ENCODE measurements at places on chromosomes 11 and 22.
A peak's percentile ranks its signal among the peaks of the same experiment; 100 is the strongest.

GRCh38 chr11:122348659-122349409, 232.8 kb upstream of the BLID start:
- DNase-seq, result peak; percentile 22

DNA sequence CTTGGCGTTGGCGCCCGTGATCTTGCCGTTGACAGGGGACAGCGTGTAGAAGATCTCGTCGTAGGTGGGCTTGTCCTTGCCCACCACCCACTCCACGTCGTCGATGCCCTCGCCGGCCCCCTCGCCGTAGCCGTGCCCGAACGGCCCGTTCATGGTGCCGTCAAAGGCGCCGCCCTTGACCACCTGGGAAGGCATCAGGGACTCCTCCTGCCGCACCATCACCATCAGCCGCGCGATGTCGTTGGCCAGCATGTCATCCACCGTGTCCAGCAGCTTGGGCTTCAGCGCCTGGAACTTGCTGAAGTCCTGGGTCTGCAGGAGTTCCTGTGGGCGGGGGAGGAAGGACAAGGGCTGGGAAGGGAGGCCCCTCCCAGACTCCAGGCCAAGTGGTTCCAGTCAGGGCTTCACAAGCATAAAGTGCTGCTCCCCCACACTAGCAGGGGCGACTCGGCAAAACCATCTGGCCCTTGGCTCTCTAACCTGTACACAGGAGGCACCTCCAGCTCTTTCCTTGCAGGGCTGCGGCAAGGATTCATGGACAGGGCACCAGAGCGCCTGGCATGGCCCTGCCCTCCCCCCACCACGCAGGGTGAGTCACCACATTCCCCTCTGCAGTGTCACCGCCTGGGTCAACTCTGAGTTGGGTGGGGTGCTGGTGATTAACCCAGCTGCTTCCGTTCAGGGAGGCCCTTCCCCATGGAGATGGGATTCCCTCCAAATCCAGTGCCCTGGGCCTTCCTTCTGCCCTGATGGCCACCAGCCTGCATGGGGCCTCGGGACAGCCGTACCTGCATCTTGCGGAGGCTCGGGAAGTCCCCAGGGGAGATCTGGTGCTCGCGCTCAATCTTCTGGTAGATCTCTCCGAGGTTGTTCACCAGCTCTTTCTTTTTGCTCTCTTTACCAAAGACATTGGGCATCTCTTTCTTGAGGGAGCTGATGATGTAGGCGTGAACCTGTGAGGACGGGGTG, 10.4 kb upstream of the CDC42BPG start:
- DNase-seq, result peak; percentile 79

GRCh38 chr11:61505640-61506155, 2.9 kb upstream of the LRRC10B start:
- DNase-seq, result no peak

DNA sequence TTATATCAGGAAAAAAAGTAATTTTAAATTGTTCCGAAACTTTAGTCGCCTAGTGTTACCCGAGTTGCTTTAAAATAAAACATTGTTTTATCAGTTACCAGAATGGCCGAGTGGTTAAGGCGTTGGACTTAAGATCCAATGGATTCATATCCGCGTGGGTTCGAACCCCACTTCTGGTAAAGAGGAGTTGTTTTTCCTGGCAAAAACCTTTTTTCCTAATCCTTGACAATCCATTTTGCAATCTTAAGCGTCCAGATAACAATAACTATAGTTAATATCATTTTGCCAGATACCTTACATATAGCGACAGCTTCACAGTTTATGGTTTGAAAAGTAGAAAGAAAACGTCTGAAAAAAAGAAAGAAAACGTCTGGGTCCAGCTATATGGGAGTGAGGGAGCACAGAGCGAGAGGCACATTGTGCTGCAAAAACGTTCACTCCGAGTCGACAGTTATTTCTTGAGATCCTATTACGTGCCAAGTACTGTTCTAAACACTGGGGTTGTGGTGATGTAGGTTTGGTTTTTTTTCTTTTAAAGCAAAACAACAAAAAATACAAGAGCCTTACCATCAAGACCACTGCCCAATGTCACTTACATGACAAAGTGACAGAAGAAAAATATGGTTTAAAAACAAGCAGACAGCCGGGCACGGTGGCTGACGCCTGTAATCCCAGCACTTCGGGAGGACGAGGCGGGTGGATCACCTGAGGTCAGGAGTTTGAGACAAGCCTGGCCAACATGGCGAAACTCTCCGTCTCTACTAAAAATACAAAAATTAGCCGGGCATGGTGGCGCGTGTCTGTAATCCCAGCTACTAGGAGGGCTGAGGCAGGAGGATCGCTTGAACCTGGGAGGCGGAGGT, 40.6 kb downstream of the OR4D9 start:
- no peak for DNase-seq

DNA sequence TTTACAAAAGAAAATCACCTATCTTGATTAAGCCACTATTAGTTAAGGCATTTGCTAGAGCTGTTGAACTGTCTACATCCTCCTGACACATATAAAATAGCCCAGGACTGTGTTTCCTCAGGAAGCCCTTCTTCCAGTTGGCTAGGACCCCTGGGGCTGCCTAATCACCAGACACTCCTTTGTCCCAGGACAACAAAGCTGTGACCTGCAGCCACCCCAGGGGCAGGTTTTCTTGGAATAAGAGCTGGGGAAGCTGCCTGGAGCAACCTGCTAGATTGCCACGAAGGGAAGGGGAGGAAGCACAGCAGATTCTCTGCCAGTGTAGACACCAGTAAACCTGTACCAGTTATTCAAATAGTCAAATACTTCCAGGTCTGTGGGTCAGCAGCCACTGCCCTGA, 17.6 kb downstream of the CHST1 start:
- no peak for DNase-seq

DNA sequence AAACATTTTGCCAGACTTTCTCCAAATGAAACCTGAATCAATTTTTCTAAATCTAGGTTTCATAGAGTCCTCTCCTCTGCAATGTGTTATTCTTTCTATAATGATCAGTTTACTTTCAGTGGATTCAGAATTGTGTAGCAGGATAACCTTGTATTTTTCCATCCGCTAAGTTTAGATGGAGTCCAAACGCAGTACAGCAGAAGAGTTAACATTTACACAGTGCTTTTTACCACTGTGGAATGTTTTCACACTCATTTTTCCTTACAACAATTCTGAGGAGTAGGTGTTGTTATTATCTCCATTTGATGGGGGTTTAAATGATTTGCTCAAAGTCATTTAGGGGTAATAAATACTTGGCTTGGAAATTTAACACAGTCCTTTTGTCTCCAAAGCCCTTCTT, 9.6 kb downstream of the RAG1 start:
- no peak for DNase-seq

DNA sequence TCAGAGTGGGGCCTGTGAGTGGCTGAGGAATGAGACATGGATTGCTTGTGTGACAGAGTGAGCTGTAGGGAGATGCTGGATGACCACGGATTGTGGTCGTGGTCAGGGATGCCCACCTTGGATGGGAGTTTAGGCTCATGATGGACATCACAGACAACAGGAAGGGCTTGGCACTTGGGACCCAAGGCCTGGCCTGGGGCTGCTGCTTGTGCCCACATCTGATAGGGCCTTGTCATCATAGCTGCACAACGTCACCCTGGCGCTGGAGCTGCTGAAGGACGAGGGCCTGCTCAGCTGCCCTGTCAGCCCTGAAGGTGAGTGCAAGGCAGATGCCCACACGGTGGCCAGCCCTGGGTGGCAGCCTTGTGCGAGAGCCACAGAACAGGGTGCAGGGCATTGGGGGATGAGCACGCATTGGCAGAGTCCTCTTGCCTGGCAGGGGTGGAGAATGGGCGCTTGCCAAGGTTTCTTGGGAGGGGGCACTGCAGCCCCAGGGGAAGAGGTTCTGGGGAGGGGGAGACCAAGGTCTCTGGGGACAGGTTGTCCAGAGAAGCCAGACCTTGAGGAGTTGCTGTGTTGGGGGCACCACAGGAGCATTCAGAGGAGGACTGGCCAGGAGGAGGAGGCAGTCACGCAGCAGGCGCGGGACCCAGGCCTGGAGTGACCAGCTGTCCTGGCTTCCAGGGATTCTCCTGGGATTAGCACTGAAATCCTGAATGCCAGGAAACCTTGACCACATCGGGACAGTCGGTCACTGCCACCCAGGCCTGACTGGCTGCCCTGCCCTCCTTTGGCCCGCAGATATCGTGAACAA, 25.0 kb downstream of the PARVG start:
- DNase-seq, result no peak

DNA sequence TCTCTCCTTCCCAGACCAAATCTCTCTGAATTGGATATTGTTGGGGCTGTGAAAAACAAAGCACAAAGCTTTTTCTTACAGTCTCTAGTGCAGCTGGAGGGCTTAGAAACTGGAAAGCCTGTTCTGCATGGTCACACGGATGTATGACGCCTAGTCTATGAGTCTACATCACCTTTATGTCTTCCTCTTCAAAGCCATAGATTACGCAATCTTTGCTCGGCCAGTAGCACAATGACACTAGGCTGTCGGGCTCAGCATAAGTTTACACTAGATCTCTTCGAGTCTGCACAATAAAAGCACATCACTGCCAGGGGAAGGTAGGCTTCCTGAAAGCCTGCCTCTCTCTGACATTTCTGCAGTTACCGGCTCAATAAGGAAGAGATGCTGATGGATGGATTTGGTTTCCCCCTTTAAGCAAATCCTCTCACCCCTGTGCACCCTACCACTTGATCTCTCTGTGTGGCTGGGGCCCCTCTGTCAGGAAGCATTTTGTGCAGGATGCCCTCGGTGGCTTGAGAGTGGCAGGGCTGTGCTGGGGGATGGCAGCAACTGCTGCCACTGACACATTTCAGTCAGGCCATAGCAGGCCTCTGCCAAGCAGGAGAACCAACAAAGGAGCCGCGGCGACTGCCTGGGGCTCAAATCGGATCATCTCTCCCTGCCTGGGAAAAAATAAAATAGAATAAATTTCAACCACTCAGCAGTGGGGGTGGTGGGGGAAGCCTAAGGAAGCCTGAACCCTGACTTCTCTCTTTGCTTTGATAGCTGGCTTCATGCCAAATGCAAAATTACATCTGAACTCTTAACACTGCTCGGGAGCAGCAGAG, 1272.8 kb downstream of the LRRC4C start:
- no peak for DNase-seq

GRCh38 chr11:110491577-110492320, 62.0 kb downstream of the FDX1 start:
- no peak for DNase-seq

- no peak for DNase-seq
Measured at GRCh38 chr11:123481640-123482039, 51.6 kb downstream of the GRAMD1B start.

- DNase-seq, result no peak
Measured at GRCh38 chr22:19648419-19648929, 65.8 kb upstream of the SEPTIN5 start.

DNA sequence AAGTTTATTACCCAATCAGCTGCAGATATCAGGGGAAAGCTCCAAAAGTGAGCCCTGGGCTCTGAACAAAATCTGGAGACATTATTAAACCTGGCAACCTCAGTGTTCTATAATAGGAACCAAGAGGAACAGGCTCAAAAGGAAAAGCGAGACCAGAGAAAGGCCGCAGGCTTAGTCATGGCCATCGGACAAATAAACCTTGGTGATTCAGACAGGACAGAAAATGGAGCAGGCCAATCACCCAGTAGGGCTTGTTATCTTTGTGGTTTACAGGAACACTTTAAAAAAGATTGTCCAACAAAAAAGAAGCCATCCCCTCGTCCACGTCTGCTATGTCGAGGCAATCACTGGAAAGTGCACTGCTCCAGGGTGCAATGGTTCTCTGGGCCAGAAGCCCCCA, 7.7 kb upstream of the PANX1 start:
- DNase-seq, result no peak

DNA sequence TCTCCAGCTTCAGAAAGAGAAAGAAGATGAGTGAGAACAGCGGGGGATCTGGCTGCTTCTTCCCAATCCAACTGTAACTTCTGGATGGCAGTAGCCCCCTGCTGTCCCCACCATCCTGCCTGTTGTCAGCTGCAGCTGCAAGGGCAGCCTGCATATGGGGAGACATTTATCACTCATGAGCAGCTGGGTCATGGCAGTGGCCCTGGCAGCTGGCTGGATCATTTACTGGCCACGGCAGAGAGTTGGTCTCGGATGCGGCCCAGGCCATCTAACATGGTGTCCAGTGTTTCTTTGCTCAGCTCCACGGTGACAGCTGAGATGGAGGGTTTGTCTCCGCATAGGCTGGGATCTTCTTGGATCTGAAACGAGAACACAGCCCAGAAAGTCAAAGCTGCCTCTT, 14.8 kb downstream of the COMMD9 start:
- no peak for DNase-seq

- DNase-seq, result peak; percentile 77
Measured at GRCh38 chr22:25235547-25236290, 16.3 kb downstream of the CRYBB2 start.

DNA sequence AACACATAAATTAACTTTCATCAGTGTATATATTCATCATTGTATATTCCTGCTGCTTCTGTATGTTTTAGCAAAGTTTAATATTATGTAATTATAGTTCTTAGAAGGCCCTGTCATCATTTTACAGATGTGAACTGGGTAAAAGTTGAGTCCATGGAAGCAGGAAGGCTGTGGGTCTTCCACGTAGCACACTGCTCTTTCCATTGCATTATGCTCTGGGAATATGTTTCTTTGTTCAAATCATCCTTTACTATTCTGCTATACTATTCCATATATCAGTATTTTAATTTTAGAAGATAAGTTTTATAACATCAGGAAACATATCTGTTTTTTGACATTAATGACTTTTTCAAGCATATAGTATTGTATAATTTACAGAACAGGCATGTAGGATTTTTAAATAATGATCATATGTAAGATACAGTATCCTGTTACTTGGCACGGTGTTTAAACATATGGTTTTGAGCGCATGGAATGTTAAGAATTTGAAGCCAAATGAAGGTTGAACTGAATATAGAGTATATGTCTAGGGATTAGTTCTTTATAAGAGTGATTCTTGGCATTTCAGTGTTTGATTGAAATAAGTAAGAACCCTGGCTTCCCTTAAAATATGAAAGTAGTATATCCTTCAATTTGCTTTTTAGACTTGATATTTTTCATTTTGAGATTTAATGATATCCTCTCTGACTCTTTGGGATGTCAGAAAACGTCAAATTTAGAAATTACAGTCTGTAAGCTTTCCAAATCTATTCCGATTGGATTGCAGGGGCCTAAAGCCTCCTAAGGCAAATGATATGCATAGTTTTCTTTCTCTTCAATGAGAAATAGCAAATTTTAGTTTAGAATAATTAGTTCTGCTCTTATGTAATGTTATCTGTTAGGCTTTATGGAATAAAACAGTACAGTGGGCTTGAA, 8.6 kb downstream of the CCDC81 start:
- no peak for DNase-seq

DNA sequence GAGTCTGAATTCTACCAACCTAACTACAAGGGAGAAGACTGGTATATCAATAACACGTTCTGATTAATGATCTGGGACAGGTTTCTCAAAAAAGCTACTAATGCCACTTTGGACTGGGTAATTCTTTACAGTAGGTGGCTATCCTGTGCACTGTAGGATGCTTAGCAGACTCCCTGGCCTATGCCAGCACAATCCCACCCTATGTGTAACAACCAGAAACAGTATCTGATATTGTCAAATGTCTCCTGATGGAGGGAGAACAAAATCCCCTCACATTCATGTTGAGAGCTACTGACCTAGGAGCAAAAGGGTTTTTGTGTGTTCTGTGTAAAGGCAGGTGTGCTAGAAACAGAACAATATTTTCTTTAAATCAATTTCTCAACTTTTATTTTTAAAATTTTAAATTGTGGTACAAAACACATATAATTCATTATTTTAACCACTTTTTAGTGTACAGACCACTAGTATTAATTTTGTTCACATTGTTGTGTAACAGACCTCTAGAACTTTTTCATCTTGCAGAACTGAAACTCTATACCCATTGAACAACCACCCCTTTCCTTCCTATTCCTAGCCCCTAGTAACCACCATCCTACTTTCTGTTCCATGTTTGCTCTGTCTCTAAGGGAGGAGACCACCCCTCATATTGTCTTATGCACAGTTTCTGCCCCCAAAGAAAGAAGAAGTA, 2.1 kb upstream of the MS4A6A start:
- DNase-seq, result no peak
